Osteoblast (primary cell): ENCODE measurements at places on chromosomes 6 and 20. TPM values are rescaled to one million over a fixed set of nuclear protein-coding genes. Genes with fewer than 3 reads are reported as not detected.
A peak's percentile ranks its signal among the peaks of the same experiment; 100 is the strongest.

The REPS1 gene
- total RNA-seq, result 42.4 and 43.1 TPM in 2 replicates

The OPRL1 gene
- 0.59 and 0.72 TPM in 2 replicates for total RNA-seq

The RIPOR3 gene
- total RNA-seq, result 1.1 and 2.4 TPM in 2 replicates

- H3K4me1 ChIP-seq, result no peaks in the 10 kb centered on the region
- no peak for DNase-seq
- H3K4me3 ChIP-seq, result no peak overlapping the region
- no peaks in the 10 kb centered on the region for H3K36me3 ChIP-seq
- H3K27ac ChIP-seq, result no peak overlapping the region
These were observed 161.6 kb downstream of the SMOC2 start for GRCh38 chr6:168602576-168602975.

The TMEM244 gene
- total RNA-seq, result not detected in 2 replicates

DNA sequence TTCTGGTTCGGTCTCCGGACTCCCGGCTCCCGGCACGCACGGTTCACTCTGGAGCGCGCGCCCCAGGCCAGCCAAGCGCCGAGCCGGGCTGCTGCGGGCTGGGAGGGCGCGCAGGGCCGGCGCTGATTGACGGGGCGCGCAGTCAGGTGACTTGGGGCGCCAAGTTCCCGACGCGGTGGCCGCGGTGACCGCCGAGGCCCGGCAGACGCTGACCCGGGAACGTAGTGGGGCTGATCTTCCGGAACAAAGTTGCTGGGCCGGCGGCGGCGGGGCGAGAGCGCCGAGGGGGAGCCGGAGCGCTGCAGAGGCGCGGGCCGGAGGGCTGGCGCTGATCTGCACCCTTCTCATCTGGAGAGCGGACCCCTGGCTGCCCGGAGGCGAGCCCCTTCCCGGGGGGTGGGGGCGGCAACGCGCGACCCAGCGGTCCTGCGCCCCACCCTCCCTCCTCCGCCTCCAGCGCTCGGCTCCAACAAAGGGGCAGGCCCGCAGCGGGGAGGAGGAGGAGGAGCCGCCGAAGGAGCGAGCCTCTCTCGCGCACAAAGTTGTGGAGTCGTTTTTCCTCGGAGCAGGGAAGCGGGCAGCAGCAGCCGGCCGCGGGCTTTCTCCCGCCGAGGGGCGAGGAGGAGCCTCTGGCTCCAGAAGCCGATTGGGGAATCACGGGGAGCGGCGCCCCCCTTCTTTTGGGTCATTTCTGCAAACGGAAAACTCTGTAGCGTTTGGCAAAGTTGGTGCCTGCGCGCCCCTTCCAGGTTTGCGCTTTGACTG lies at the start of gene UTRN:
Gene UTRN, plus strand, starts transcription at position 553 of the 765 bp plus-strand sequence. CDS start 6,494 bp downstream, outside the sequence.
- H3K27me3 ChIP-seq, result no peaks in the 10 kb centered on the region
- H3K4me1 ChIP-seq, result peaks cover 18% of the 10 kb centered on the region
- H3K36me3 ChIP-seq, result no peaks in the 10 kb centered on the region
- H3K4me3 ChIP-seq, result peak within 1 kb of the TSS; percentile 91
- peak within 1 kb of the TSS; percentile 86 for H3K27ac ChIP-seq

DNA sequence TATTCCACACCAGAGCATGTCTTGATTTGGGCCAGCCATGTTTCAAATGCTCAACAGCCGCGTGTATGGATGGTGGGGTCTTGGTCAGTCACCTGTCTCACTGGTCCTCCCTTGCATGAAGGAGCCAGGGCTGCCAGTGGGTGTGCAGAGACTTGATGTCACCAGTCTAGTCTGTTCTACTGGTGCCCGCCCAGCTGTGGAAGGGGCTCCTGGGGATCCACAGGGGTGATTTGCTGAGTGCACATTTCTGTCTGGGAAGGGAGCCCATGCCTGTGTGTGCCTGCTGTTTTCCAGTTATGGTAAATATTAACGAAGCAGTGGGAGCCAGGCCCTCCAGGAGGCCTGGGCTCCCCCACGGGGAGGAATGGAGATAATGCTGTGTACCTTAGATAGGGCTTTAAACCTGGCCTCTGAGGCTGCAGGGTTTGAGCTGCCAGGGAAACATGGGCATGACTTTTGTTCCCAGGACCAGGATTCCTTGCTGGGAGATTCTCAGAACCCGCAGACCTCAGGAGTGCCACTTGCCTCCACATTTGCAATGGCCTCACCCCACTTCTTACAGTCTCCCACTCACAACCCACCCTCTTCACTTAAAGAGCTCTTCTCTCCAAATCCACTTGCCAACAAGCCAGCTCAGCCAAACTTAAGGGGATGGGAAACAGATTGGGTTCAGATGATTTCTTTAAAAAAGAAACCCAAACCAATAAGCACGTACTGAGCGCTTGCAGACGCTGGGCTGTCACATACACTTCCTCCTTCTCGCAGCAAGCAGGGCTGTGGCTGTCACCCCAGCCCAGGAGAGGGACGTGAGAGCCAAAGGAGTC lies 54.1 kb downstream of the VEGFA start:
- no peak for DNase-seq
- no peaks in the 10 kb centered on the region for H3K4me1 ChIP-seq
- H3K4me3 ChIP-seq, result no peak overlapping the region
